HT1080 (cell line): ENCODE measurements at places on chromosomes 1 and 21. TPM values are rescaled to one million over a fixed set of nuclear protein-coding genes. Genes with fewer than 3 reads are reported as not detected.

The PTGFR gene
- 2.7 and 3.1 TPM in 2 replicates for total RNA-seq

- DNase-seq = no peak
Observed at GRCh38 chr1:3283849-3284248, 170.6 kb upstream of the ARHGEF16 start.

The MYOG gene
- not detected in 2 replicates for total RNA-seq

The NOTCH2 gene
- 73.6 and 78.5 TPM in 2 replicates for total RNA-seq

DNA sequence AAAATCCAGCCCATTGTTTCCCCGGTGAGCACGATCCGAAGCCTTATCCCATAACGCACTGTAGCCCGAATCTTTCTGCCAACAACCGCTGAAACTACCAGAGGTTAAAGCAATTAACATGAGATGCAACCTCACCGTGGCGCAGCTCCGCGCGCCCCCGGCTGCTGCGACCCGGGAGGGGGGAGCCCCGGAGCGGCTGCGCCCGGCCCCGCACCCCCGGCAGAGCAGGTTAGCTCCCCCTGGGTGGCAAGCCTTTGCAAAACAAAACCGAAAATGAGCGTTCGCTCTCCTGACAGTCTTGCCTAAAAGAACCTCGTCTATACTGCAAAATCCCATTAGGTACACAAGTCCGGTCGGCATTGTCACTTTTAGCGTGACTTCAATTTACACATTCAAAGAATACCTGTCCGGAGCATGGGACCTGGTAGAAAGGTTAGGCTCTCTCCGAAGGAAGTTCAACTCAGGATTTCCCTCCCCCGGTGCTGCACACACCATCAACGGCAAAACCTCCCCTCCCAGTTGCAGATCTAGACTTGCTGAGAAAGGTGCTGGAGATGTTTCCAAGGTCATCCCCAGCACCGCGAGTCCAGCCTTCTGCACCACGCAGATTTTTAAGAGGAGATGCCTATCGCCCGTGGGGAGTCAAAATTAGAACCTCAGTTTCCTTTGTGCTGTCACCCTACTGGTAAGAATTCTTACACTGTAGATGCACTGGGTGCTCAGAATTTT is 107.5 kb downstream of the ZNF281 start:
- DNase-seq = peak; percentile 9

DNA sequence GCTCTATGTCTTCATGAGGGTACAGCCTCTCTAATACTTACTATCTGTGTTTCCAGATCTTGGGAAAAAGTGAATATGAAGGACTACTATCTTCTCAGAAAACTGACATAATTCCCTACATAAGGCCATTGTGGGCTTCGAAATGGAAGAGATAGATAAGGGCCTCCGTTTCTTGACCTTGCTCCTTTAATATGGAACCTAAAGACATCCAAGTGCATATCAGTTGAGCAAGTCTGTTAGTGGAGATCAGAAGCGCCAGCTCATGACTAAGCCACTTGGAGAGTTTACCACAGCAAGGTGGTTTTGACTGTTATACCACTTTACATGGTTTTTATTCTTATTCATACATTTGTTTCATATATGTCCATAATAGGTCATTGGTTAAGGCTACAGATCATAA is 35.3 kb upstream of the FCER1A start:
- DNase-seq = peak; percentile 20
